ENCODE measurements at places on chromosomes 5 and 9. TPM values are rescaled to one million over a fixed set of nuclear protein-coding genes. Genes with fewer than 3 reads are reported as not detected.

Gene ENTPD2
- total RNA-seq = 0.69 TPM

DNA sequence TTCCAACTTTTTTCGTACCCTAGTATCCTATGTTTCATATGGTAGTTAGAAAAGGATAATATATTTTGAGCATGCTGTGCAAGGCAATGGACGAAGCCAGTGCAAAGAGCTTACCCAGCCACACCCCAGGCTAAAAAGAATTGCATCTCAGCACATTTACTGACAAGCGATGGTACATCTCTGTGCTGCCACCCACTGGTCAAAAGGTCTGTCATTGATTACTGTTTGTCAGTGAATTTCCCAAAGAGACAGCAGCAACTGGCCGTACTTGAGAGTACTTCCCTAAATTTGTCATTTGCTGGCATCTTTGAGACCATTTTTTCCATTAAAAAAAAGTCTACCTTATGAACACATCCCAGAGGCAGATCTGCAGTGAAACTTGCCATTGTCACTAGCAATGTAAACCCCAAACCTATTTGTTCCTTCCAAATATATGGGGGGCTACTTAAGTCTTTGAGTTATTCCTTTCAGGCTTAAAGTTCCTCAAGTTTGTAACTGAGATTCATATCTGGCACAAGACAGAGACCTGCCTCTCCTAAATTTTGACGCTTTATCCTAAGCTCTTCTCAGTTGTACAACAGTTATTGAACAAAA is 184.3 kb downstream of the CTNND2 start:
- H3K36me3 ChIP-seq = no peaks in the 10 kb centered on the region
- H3K27me3 ChIP-seq = no peaks in the 10 kb centered on the region
- H3K4me1 ChIP-seq = peaks cover 8% of the 10 kb centered on the region
- no peak overlapping the region for H3K27ac ChIP-seq

DNA sequence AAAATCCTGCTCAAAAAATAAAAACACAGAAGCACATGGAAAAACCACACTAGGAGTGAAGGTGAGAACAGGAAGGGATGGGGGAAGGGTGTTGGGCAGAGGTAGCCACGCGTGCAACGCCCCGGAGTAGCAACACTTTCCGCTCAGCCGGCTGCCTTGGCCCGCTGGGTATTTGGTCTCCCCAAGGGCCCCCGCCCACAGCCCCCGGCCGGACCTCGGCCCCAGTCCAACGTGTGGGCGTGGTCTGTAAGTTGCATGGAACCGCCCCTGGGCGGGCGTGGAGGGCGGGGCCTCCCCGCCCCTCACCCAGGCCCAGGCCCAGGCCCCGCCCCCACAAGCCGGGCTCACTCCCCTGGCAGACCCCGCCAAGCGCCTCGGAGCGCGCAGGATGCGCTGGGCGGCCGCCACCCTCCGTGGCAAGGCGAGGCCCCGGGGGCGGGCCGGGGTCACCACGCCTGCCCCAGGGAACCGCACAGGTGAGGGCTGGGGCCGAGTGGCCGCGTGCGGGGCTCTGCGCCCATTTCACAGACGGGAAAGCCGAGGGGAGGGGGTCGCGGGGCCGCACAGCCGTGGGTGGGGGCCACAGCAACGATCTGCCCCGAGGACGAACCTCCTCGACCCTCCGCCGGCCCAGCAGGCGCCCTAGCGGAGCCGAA is at the start of gene SUSD3:
Gene SUSD3, plus strand, starts transcription at position 347 of the 656 bp plus-strand sequence. Its CDS starts 42 bp downstream, at position 389.
- peak; percentile 58 for DNase-seq
- H3K36me3 ChIP-seq = no peaks in the 10 kb centered on the region
- no peak within 1 kb of the TSS for H3K4me3 ChIP-seq
- peaks cover 9% of the 10 kb centered on the region for H3K4me1 ChIP-seq

DNA sequence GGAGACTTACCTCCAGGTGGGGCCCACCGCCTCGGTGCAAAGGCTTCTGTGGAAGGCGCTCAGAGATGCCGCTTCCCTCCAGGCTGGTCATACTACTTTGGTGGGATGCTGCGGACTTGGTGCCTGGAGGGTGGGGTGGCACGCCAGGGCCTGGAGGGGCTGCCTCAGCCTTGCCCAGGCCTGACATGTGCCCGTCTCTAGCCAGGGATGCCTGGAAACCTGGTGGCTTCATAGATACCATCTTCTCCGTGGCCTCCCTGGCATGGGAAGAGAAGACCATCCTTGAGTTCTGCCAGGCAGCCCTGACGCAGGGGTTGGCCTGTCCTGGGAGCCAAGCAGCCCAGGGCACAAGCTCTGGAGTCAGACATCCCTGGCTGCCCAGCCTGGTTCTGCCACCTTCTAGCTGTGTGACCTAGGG is 28.3 kb downstream of the ORM2 start:
- DNase-seq = no peak
- peaks cover 5% of the 10 kb centered on the region for H3K27me3 ChIP-seq
- no peak overlapping the region for H3K4me3 ChIP-seq
- H3K36me3 ChIP-seq = no peaks in the 10 kb centered on the region

DNA sequence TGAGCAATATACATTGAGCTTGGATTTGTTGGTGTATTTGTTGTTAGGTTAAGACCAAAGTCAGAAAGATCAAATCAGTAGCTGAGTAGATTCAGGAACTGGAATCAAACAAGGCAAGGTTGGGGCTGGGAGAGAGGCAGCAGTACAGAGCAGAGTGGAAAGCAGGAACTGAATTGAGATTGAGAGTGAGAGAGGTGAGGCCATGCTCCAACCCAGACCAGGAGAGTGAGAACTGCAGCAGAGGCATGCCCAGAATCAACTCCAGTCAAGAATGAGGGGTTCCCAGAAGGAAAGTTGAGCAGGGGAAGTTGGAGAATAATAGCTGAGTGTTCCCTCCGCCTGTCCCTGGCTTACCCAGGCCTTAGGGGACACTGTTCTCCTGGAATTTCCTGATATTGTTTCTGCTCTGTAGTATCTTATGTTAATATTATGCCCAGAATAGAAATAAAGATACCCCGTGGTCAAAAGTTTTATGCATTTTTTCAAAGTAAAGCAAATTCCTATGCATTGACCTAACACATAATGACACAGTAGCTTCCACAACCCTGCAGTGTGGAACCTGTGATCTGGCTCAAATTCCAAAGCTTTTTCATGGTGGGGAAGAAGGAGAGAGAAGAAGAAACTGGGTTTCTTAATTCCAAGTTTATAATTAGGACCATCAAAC is 82.7 kb downstream of the SV2C start:
- no peak overlapping the region for H3K4me3 ChIP-seq
- peaks cover 8% of the 10 kb centered on the region for H3K36me3 ChIP-seq
- peaks cover 2% of the 10 kb centered on the region for H3K27me3 ChIP-seq
